ENCODE measurements at places on chromosomes 12 and 14.

DNA sequence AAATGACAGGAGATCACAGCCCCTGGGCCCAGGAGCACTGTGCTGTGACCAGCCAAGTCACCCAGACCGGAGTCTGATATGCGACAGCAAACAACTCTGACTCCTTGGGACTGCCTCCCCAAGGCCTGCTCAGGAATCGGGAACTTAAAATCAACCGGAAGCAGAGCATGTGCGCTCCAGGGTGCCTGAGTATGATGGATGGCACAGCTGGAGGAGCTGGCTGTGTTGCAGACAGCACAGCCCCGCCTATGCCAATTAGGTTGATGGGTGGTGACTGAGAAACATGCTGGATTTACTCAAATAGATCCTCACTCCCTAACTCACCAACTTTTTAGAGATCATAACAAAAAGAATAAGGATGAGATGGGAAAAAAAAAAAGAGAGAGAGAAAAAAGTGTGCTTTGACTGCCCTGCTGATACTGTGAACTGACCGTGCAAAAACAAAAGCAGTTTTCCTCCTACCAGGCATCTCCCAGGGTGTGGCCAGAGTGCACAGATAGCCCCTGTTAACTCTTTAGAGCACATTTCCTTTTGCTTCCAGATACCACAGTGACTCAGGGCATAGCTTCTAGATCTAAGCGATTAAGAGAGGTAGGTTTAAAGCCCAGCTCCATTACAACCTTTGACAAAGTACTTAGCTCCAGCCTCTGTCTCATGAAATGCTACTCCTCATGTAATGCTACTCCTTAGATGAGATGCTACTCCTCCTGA is 27.4 kb upstream of the STON2 start:
- no peak for DNase-seq

- DNase-seq = no peak
These were observed 108.8 kb downstream of the CRACR2A start for GRCh38 chr12:3644104-3644503.

GRCh38 chr14:77910506-77910905 is 110.6 kb downstream of the ADCK1 start:
- no peak for DNase-seq

DNA sequence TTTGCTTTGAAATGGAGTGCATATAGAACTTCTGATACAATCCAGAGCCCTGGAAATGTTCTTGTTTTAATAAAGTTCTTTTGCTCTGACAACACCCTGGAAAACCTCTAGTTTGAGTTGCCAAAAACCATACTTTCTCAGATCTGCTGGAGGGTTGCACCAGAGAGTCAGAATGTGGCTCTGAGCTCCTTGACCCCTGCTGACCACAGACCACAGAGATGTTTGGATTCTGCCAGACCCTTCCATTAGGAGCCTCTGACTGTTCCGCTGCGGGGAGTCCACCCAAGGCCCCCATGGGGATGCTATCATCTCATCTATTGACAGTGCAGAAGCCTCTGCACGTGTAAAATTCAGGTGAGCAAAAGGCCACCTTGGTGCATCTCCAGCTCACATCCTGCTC is 332.6 kb downstream of the GLT1D1 start:
- DNase-seq = no peak

DNA sequence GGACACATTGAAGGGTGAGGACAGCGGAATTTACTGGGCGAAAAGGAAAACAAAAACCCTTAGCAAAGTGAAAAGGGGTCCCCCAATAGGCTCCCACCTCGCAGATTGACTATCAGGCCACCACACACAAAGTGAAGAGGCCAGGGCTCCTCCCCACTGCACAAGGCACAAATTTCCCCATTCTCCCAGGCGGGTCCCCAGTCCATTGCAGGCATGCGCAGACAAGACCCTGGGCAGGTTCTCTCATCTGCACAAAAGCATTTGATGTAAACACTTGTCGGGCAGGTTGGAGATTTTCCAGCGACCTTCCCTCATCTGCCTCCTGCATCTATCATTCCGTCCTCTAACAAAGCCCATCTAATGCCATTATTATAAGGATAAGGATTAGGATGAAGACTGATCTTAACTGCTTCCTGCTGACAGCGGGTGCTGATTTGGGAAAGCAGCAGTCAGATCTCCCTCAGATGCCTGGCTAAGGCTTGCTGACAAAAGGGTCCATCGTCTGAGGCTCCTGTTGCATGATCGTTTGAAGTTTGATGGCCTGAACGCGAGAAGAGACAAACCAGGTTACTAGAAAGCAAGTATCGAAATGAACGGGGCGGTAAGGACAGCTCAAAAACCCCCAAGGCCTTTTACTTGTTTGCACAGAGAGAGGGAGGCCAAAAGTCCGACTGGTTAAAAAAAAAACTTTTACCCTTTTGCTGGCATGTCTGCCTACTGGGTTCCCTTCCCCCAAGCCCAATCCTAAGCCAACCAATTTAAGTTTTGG is 14.4 kb downstream of the ASCL4 start:
- no peak for DNase-seq

DNA sequence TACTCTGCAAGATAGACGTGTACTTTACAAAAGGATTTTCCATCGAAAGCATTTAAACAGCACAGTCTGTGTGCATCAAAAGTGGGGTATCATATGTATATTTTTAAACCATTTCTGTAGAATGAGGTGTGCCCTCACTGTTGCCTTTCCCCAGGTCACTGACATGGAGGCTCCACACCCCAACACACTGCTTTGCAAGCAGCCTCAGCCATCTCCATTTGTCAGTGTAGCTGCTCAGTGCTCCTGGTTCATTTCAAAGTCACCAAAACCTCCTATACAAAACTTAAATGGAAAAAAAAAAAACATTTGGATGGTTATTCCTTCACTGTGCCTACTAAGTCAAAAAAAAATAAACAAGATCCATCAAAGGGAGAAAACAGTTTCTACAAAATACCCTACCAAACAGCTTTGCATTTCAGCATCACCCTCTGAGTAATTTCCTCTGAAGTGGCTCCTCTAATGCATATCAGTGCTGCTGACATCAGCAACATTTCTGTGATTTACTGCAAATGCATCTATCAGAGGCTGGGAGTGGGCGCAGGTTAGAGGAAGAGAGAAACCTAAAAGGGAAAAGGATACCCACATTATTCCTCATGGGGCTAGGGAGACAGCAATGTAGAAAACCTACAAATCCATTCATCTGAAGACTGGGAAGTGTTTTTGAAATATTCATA is 46.0 kb downstream of the KCNK10 start:
- no peak for DNase-seq

GRCh38 chr14:73742520-73743238 is 28.5 kb upstream of the PNMA1 start:
- no peak for DNase-seq

GRCh38 chr14:68834816-68835215 is 41.9 kb upstream of the ZFP36L1 start:
- DNase-seq = no peak

DNA sequence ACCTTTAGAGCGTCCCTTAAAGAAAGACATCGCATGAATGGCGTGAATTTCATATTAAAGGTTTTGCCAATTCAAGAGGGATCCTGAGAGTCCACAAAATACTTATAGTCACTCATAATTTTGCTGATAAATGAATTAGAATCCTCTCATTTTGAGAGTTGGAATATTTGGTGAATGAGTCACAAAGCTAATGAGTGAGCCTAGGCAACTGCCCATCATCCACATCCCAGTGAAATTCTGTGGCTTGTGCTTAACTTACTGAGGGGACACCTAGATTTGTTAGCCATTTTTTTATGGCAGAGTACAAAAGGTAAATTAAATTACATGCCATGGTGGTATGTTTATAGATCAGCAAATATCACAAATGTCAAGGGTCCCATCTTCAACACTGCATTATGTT is 12.7 kb upstream of the NOXRED1 start:
- DNase-seq = no peak

DNA sequence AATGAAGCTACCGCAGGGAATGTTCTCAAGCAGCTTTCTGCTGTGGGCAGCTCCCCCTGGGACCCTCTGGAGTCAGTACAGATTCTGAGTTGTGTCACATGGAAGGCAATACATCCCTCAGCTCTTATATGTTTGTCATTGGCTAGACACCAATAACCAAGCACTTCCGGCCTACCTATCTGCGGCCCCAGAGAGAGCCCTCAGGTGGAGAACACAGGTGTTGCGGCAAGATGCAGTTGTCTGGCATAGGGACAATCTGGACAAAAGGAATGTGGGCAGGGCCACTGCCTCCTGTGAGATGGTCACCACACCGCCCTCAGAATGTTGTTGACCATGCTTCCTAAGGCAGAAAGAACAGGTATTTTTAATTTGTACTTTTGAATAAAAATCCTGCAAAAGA is 118.7 kb downstream of the BRMS1L start:
- DNase-seq = no peak

- DNase-seq = no peak
These were observed 178.3 kb downstream of the CACNA1C start for GRCh38 chr12:2231011-2231595.

DNA sequence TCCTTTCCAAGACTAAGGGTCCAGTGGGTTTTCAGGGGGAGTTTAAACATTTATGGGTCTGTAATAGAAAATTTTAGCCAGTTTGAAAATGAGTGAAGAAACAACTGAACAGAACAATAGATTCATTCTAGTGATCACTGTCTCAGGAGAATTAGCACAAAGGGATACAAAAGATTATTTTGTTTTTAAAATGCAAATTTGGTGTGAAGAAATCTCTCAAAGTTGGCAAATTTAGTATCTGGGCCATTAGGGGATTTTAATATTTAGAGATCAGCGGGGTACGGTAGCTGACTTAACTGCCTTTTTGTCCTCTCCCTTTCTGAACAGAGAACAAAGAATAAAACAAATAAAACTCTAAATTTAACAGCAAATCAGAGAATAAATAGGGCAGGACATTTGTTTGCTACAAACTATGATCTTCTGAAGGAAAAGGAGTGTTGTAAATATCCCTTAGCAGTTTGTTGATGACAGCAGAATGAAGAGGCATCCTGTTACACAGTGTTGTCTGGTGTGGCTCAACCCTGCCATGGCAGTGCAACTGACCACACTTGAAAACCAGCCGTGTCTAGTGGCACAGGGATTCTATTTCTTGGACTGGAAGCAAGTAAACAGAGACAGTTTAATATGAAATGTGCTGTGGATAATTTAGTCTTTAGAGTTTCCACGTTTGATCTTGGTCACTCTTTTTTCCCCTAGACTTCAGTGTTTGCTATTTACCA is 46.3 kb upstream of the LRTM2 start:
- no peak for DNase-seq

GRCh38 chr12:52073531-52074381 is 4.0 kb downstream of the ATG101 start:
- DNase-seq = no peak

DNA sequence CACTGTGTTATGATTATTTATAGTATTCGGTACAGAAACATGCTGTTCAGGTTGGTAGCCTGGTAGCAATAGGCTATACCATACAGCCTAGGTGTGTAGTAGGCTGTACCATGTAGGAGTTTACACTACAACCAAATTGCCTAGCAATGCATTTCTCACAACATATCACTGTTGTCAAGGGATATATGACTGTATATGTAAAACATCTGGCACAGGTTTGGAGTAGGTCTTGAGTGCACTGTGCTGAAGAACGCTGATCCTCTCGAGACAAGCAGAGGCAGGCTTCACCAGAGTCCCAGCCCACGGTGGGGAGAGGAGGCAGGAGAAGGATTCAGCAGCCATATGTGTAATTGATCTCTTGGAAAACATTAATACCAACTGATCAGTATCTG is 15.0 kb upstream of the TBX5 start:
- no peak for DNase-seq

DNA sequence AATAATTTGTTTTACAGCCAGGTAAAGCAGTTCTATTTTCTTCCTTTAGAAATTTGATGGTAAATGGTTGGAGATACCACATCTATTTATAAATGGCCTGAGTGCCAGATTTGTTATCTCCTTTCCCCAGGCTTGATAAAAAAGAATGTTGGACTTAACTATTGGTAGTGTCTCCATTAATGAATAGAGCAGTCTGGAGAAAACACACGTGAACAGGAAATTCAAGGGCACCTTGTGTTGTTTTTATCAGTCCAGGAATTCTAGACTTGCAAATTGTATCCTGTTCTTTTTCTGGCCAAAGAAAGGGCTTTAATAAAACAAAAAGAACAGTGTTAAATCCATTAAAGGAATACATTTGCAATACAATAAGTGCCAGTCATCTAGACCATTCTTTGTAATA is 40.8 kb upstream of the BMAL2 start:
- DNase-seq = no peak

GRCh38 chr12:95633049-95633731 is 81.9 kb upstream of the USP44 start:
- no peak for DNase-seq

GRCh38 chr14:87992346-87992717 is 650 bp downstream of the GALC start:
- DNase-seq = no peak
